Nephron progenitor cell (in vitro differentiated cells): ENCODE measurements at places on chromosomes 1 and 21.

- DNase-seq: no peak
Measured at GRCh38 chr1:119004129-119004527, 16.0 kb upstream of the TBX15 start.

DNA sequence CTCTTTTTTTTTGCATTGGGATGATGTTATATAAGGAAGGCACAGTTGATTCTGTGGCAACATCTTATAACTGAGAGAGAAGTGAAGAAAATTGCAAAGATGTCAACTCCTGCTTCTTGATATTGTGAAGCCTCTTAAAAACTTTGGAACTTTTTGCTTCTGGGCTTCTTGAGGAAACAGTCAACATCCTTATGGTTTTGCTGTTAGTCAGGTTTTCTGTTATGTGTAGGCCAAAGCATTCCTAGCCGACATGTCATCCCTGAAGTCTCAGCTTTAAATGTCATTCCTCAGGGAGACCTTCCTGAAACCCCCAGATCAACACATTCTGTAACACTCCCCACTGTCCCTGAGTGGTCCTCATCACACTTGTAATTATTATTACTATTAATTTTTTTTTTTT, 12.6 kb downstream of the FALEC start:
- no peak for DNase-seq

GRCh38 chr1:235553112-235553551, 48.9 kb upstream of the B3GALNT2 start:
- no peak for DNase-seq

GRCh38 chr1:216500273-216500967, 77.2 kb upstream of the USH2A start:
- DNase-seq: no peak

DNA sequence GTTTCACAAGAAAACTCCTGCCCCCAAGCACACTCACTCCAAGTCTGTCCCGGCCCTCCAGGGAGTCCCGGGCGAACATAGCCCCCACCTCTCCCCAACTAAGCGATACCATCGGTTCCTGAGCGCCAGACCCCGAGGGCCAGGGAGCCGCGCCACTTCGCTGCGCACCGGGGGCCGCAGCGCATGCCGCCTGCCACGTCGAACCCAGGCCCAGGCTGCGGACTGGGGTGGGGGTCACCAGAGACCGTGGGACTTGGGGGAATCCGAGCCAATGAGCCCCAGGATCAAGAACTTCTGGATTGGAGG, 801 bp downstream of the RSPO1 start:
- DNase-seq: peak; percentile 22

DNA sequence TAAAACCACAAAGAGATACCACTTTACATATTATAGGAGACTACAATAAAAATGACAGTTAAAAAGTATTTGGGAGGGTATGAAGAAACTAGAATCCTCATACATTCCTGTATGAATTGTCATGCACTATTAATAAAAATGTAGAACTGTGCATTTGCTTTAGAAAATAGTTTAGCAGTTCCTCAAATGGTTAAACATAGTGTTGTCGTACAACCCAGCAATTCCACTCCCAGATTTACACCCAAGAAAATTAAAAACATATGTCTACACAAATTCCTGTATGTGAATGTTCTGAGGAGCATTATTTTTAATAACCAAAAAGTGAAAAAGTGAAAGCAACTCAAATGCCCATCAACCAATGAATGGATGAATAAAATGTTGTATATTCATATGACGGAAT, 23.1 kb upstream of the PDE4B start:
- DNase-seq: no peak

- no peak for DNase-seq
Measured at GRCh38 chr1:235454021-235454420, 50.2 kb downstream of the B3GALNT2 start.

DNA sequence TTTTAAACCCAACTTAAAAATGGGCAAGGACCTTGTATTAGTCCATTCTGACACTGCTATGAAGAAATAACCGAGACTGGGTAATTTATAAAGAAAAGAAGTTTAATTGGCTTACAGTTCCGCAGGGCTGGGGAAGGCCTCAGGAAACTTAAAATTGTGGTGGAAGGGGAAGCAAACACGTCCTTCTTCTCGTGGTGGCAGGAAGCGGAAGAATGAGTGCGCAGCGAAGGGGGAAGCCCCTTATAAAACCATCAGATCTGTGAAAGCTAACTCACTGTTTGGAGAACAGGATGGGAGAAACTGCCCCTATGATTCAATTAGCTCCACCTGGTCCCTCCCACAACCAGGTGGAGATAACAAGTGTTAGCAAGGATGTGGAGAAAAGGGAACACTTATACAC, 237.7 kb downstream of the SEC16B start:
- DNase-seq: no peak

DNA sequence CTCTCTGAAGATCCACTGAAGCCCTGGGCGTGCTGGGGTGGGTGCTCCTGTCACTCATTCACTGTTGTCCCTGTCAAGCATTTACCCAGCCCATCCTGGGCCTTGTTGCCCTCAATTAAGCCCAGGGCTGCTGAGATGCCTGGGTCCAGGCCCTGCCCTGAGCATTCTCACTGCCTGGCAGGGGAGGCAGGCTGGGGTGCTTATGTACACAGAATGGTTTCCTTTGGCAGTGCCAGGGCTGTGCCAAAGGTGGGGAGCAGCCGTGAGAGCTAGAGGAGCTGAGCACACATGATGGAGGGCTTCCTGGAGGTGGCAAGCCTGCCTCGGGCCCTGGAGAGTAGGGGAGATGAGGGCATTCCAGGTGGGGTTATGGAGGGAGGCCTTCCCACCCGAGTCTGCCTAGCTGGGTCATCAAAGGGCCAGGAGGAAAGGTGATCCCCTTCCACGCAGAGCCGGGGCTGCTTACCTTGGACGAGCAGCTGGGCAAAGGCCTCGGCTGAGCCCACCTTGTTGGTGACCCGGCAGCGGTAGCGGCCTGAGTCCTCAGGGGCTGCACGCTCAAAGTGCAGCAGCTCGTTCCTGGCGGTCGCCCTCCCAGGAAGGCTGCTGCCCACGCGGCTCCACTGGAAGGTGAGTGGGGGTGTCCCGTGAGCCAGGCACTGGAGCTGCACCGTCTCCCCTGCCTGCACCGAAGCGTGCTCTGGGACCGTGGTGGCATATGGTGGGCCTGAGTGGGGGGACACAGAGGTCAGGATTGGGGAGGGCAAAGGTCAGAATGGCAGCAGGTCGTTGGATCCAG, 26.5 kb downstream of the LDLRAD2 start:
- DNase-seq: no peak

DNA sequence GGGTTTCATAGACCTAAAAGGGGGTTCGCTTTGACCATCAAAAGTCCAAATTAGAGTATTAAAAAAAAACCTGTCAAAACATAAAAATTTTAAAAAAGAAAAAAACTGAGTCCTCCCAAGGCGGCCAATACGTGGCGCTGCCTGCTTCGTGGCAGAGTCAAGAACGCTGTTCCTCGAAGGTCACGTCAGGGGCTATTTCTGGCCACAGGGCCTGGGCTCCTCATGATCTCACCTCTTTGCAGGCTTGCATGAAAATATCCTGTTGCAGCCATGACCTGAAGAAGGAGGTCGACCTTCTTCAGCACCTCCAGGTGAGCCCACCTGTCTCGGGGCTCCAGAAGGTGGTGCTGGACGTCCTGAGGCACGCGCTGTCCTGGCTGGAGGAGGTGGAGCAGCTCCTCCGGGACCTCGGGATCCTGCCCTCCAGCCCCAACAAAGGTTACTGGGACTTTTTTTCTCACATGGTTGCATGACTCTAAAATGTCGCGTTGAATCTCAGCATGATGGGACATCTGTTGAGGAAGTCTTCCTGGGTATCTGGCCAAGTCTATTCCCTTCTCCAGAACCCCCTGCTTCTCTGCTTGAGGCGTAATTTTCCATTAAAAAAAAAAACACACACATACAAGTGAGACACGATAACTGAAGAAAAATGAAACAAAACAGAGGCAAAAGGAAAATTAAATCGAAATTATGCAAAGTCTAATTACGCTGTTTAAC, 80.4 kb upstream of the EFHD2 start:
- DNase-seq: no peak

- DNase-seq: no peak
Measured at GRCh38 chr1:54347955-54348699, 58.1 kb downstream of the SSBP3 start.

- DNase-seq: no peak
Measured at GRCh38 chr1:93615582-93616150, 66.0 kb downstream of the BCAR3 start.

- DNase-seq: no peak
Measured at GRCh38 chr1:12447849-12448312, 170.1 kb downstream of the DHRS3 start.

GRCh38 chr1:166988974-166989515, at the start of gene MAEL:
Gene MAEL (plus strand): TSS chr1:166989280. CDS start chr1:166989353, 73 bp downstream.
- DNase-seq: no peak

GRCh38 chr1:198845851-198846250, 207.0 kb downstream of the PTPRC start:
- DNase-seq: no peak

DNA sequence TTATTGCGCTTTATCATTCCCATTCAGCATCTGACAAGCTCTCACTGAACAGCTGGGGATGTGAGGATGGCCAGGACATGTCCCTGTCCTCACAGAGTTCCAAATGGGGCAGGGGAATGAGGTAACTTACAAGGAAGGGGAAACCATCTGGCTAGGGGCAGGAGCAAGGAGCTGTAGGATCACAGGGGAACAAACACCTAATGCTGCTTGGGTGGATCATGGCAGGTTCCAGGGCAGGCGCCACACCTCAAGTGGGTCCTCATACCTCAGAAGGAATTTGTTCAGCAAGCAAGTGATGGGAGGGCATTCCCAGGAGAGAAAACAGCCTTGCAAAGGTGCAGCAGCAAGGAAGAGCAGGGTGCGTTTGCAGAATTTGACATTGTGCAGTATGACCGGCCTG, 35.1 kb upstream of the GRIK3 start:
- DNase-seq: no peak

DNA sequence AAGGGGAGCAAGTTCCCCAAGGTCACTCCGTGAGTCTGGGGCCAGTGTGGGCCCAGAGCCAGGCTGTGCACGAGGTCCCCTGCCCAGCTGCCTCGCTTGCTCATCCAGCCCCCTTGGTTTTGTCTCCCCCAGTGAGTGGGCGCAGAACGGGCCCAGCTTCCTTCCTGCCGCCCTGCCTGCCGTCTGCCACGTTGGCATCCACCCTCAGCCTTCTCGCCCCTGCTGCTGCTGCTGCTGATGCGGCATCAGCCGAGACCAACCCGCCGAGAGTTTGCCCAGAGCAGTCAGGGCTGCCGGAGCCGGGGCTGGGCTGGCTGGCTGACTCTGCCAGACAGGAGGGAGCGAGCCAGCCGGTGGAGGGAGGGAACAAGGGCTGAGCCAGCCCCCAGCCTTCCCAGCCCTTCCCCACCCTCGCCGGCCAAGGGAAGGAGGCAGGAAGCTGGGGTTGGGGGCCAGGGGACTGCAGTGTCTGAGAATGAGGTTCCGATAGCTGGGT, 31.4 kb upstream of the WASF2 start:
- DNase-seq: no peak

- no peak for DNase-seq
Measured at GRCh38 chr1:81032973-81033425, 767.7 kb upstream of the ADGRL2 start.

GRCh38 chr1:234687011-234687410, 77.0 kb upstream of the IRF2BP2 start:
- DNase-seq: no peak
